ENCODE measurements at places on chromosomes 3 and 15.
A peak's percentile ranks its signal among the peaks of the same experiment; 100 is the strongest.

- DNase-seq: peak; percentile 87
Measured at GRCh38 chr3:111903067-111903511, 44.0 kb downstream of the PHLDB2 start.

DNA sequence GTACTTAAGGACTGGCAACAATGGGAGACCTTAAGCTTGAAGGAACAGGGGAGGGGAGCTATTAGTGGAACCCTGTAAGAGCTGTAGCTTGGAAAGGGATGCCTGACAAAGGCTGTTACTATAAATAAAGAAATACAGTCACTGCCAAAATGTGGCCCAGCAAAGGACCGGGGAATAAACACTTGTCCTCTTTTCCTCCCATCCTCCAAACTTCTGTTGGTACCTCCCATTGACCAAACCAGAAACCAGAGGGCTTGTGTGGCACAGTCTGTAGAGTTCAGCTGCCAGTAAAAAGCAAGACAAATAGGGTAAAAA lies 25.1 kb upstream of the TCF12 start:
- no peak for DNase-seq

GRCh38 chr3:71463617-71464016 lies 119.9 kb downstream of the FOXP1 start:
- no peak for DNase-seq

GRCh38 chr3:45084820-45085816 lies 59.0 kb downstream of the CLEC3B start:
- DNase-seq: peak; percentile 93

DNA sequence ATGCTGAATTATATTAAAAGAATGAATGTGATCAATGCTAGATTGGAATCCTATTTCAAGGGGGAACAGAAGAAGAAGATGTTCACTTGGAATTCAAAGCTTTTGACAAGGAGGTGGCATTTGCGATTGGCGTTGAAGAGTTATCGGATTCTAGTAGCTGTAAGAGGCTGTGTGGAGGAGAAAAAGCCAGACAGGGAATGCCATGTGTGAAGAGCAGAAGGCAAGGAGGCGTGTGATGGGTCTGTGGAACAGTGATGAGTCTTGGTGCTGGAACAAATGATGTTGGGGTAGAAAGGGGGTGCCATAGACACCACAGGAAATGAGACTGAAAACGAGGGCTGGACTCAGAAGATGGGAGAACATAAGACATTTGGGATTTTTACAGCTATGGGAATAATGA lies 30.5 kb upstream of the ATP10A start:
- no peak for DNase-seq

GRCh38 chr3:123084192-123084591 lies 17.4 kb downstream of the PDIA5 start:
- DNase-seq: no peak

DNA sequence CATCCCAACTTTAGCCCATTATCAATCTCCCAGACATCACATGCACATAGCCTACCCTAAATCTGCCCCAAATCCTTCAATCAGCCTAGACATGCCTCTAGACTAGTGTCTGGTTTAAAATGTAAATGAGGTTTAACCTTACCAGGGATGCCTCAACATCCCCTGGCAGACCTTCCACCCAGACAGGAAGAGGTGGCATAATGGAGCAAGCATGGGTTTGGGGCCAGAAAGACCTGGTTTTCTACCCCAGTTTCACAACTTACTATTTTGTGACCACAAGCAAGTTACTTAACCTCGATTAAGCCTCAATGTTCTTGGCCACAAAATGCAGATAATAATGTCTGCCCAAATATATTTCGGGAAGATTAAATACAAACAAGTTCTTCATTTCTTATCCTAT lies 28.3 kb upstream of the THBS1 start:
- no peak for DNase-seq

GRCh38 chr15:90270502-90271150 lies 5.2 kb downstream of the NGRN start:
- DNase-seq: no peak

DNA sequence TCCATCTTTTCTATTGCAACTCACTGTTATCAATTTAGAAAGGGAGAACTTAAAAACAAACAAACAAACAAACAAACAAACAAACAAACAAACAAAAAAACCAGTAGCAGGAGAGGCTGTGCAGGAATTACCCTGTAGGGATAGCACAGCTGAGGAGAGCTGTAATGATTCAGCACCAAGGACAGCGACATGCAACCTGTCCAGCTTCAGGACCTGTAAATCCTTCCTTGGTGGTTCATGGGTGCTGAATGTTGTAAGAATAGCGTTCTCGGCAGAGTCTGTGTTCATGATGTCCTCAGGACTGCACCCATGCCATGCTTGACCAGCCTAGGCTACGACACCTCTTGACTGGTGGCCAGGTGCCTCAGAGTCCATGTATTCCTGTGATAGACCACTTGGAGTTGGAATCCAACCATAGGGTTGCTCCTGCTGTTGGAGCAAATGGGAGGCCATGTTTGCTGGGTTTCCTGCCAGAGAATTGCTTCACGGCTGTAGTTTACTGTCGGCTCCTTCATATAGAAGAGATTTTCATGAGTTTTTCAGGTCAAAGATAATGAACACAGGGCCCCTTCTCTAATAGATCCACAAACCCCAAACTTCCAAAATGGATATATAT lies 65.9 kb downstream of the CACNA2D3 start:
- peak; percentile 40 for DNase-seq

GRCh38 chr15:41842229-41842628 lies 3.6 kb downstream of the PLA2G4B start:
- no peak for DNase-seq

GRCh38 chr3:29438580-29438979 lies 157.7 kb downstream of the RBMS3 start:
- no peak for DNase-seq

DNA sequence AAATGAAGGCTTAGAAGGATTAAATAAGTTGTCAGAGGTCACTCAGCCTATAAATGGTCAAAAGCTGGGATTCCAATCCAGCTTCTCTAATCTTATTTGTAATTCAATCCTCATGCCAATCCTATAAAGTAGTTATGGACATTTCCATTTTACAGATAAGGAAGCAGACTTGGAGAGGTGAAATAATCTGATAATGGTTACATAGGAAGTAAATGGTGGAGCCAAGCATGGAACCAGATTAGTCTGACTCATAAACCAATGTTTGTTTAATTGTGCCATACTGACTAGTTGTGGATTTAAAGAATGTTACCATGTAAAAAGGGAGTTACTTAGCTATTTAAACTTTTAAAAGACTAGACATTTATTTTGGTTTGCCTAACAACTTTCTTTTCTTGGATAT lies 59.7 kb downstream of the KCNAB1 start:
- peak; percentile 21 for DNase-seq

- no peak for DNase-seq
Measured at GRCh38 chr3:28000608-28001007, 240.8 kb upstream of the CMC1 start.

DNA sequence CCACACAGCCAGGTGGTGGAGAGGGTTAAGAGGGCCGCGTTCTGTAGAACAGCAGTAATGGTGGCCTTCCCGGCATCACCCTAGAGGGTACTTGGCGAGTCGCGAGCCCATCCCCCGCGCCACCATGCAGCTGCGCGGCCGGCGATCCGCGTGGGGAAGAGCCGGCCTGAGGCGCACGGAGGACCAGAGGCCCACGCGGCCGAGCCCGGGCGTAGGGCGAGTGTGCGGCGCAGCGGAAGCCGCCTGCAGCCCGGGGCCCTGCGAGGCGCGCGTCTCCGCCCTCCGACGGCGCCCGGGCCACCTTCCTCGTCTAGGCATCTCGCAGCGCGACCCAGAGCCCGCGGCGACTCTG lies 423 bp downstream of the TKT start:
- DNase-seq: no peak

GRCh38 chr3:61358364-61358763 lies 107.1 kb upstream of the FHIT start:
- DNase-seq: no peak

DNA sequence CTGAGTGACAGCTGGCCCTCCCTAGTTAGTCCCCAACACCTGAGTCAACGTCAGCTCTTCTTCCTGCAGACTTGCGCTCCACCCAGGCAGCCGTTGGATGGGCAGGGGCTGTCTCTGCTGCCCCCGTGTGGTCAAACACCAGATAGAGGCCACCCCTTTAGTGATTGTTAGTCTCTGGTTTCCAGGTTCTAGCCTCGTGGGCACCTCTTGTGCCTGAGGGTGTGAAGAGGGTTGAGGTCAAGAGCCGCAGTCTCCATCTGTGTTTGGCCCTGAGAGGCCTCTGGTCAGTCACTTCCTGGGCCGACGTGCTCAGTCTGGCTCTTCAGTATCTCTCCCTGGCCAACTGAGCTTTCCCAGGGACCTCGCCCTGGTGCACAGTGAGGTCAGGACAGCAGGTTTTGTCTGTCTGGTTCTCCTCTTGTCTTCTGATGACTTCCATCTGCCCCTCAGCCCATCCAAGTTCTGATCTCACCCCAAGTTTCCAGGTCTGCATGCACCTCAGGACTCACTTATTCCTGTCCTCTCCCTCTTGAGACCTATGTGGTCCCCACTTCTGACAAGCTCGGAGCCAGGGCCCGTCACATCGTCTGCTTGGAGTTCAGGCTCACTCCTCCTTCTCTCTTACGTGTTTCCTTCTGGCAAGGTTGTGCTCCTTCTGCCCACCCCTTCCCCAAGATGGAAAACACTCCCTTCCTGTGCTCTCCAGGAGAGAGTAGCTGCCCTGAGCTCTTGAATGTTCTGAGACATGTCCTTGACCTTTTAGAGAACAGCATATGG lies 20.9 kb downstream of the CD276 start:
- peak; percentile 37 for DNase-seq

DNA sequence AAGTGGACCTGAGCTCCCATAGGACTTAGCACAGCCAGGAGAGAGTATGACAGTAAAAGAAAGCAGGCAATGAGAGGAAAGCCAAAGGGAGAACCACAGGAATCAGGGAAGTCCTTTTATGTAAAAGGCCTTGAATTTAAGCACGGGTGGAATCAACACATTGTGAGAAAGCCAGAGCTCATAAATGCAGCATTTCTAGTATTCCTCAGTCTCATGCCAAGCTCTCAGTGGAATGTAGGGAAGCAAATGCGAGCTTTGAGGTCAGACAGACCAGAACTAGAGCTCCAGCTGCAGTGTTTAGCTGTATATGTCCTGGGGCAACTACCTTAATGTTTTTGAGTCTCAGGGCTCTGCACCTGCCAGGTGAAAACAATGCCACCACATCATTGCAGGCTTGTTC lies 132.1 kb upstream of the TRIM42 start:
- no peak for DNase-seq

GRCh38 chr15:100787567-100788417 lies 91.8 kb upstream of the ALDH1A3 start:
- no peak for DNase-seq

DNA sequence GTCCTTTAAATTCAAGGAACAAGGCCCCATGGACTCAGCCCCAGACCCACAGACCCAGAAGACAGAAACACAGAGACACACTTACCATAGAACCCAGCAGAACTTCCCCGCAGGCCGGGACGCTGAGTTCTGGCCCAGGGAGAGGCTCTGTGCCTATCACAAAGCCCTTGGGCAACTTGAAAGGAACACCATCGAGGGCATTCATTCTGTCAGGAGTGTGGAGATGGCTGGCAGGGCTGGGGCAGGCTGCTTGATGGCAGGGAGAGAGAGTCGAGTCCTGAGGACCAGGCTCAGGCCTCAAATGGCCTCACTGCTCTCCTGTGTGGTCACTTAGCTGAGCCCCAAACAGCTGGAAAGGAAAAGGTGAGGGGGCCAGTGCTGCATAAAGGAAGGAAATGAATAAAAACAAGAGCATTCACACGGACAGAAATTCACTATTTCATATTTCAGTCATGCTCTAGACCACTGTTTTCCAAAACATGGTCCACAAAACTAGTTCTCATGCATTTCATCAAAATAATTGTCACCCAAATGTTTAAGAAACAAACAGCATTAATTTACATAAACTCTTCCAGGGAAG lies 8.9 kb downstream of the UBAP1L start:
- DNase-seq: no peak

DNA sequence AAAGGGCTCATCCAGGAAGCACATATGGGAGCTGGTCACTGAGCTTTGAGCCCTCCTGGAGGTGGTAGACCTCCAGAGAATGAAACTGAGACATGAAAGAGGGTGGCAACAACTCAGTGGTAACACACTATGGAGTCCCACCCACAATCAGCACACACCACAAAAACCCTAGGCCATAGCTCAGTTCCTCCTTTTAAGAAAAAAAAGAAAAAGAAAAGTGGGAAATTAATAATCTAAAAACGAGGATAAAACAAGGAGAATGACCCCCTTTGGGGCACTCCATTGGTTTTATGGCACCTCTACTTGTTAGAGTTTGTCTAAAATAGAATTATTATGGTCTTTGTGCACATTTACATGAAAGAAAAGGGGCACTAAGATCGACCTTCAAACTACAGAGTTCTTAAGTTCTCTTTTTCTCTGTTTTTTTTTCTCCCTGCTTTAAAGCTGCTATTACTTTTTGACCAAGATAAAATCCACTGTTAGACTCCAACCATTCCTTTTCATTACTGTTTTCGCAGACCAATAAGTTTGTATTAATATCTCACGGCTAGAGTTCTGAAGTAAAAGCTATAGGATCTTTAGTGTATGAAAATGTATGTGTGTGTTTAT lies 40.2 kb upstream of the ZBTB20 start:
- no peak for DNase-seq

DNA sequence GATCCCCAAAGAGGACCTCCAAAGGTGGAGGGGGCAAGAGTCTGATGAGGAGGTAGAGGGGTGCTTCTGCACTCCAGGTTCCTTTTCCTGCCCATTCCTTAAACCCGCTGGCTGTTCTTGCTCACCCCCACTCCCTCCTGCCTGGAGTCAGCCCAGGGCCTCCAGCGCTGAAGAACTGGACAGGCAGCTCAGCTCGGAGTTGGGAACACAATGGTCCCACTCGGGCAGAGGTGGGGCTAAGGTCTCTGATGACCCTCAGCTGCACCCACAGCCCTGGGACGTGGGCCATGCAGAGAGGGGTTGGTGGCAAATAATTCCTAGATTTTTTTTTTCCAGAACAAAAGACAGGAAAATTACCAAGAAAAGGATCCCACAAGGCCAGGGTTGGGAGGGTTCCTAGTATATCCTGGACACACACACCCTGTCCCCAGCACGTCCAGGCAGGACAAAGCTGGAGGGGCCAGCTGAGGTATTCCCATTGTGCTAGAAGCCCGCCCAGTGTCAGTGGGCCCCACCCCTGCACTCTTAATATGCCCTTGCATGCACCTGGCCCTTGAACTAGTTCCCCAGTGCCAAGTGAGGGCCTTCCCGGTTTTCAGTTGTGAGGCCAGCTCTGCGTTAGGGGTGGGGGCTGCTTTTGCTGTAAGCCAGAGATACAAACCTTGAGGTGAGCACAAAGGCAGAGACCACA lies 22.1 kb upstream of the IP6K2 start:
- DNase-seq: no peak

DNA sequence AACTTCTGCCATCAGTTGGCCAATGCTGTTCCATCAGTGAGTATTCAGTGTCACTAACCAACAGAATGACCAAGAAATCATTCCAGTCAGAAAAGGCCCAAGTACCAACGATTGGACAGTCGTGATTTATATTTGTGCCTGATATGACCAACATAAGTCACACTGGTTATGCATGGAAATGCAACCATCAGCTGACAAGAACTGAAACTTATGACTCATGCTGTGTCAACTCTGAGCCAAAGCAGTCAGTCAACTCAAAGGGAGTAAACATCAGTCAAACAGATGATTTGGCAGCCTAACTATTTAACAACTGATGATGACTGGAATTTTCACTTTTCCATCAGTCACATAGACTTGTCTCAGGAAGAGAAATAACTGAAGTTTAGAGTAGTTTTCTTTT lies 142.4 kb downstream of the ANXA2 start:
- peak; percentile 25 for DNase-seq

GRCh38 chr3:194871143-194871863 lies 185.6 kb downstream of the FAM43A start:
- peak; percentile 91 for DNase-seq
